ENCODE measurements at places on chromosomes 13 and 19.

GRCh38 chr13:104953588-104953987, 1581.9 kb downstream of the EFNB2 start:
- no peak for DNase-seq

DNA sequence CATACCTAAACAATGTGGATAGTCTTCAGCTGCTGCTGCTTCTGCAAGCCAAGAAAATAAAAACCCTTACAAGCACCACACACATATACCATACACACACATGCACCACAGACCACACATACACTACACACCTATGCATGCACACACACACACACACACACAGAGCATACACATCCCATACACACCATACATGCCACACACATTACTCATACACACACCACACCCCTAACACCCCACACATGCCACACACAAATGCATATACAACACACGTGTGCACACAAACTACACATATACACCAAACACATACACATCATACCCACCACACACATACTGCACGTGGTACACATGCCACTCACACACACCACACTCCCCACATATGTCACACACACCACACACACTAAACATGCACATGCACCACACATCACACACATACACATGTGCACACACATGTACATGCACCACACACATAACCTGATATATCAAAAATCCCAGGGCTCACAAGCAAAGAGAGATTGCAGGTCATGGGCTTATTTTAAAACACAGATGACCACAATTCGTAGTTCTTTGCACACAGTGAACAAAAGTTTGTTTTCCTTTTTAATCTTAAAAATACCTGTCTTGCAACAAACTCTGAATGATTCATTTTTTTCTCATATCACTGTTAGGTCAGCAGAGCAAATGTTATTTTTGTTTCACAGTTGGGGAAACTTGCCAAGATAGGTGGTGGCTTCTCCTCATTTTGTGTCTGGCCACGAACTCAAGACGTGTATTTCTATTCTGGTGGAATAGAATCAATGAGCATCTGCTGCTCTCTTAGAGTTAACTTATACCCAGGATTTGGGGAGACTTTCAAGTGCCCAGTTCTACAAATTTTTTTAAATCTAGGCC, 456.6 kb downstream of the FGF9 start:
- no peak for DNase-seq

DNA sequence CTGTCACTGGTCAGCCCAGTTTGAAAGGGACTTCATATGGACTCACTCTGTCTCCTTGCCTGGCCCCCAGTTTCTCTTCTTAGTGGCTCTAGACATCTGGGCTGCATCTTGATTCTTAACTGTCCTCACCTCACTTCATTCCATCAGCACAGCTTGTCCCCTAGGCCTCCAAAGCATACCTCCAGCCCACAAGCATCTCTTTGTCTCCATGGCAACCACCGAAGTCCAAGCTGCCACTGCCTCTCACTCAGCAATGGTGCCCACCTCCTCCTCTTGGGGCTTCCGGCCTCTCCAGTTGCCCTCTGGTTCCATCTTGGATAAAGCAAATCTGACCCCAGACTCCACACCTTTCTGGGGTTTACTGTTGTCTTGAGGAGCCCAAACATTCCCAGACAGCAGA, 9.9 kb upstream of the KLHL26 start:
- no peak for DNase-seq

GRCh38 chr19:17020823-17021222, 5.8 kb downstream of the CPAMD8 start:
- peak; percentile 6 for DNase-seq

- peak; percentile 73 for DNase-seq
Measured at GRCh38 chr19:664913-665443, 2.0 kb upstream of the RNF126 start.

DNA sequence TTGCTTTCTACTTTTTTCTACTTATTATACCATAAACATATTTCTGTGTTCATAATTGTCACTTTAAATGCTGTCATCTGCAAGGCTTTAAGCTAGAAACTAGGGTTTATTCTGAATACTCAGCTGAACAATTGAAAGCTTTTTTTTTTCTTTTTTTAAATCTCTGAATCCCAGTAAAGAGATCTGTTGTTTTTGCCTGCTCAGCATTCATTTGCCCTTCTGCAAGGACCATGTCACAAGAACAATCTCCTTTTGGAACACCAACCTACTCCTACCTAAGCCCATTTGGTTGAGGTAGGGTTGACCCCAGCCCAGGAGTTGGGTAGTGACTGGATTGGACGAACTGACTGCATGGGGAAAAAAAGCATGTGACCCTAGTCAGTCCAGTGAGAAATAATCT, 92.6 kb downstream of the MZT1 start:
- no peak for DNase-seq

- no peak for DNase-seq
Measured at GRCh38 chr13:42280537-42280936, 8.6 kb downstream of the AKAP11 start.

GRCh38 chr19:38475176-38475575, 41.7 kb downstream of the RYR1 start:
- no peak for DNase-seq

- DNase-seq: no peak
Measured at GRCh38 chr19:55376241-55376933, at the start of gene TMEM190. Gene TMEM190 (plus strand): TSS chr19:55376826. CDS start chr19:55376854, 28 bp downstream.

GRCh38 chr13:99988529-99989275, 7.1 kb downstream of the ZIC2 start:
- no peak for DNase-seq

GRCh38 chr13:101289764-101290163, 126.5 kb downstream of the NALCN start:
- peak; percentile 29 for DNase-seq

GRCh38 chr19:43290568-43291359, 21.4 kb upstream of the PSG9 start:
- no peak for DNase-seq

DNA sequence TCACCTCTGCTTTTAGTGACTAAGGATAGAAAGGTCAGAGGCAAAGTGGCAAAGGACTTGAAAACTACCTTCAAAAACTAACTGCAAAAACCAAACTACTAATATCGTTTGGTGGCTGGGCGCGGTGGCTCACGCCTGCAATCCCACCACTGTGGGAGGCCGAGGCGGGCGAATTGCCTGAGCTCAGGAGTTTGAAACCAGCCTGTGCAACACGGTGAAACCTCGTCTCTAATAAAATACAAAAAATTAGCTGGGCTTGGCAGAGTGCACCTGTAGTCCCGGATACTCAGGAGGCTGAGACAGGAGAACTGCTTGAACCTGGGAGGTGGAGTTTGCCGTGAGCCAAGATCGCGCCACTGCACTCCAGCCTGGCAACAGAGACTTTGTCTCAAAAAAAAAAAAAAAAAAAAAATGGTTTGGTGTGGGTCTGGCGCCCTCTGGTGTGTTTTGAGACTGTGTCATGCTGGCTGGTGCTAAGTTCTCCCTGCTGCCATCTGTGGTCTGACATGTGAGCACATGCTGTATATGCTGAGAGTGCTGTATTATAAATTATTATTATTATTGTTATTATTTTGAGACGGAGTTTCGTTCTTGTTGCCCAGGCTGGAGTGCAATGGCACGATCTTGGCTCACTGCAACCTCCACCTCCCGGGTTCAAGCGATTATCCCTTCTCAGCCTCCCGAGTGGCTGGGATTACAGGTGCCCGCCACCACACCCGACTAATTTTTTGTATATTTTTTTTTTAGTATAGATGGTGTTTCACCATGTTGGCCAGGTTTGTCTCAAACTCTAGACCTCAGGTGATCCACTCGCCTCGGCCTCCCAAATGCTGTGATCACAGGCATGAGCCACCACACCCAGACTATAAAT, 36.0 kb upstream of the RNF17 start:
- DNase-seq: peak; percentile 75

DNA sequence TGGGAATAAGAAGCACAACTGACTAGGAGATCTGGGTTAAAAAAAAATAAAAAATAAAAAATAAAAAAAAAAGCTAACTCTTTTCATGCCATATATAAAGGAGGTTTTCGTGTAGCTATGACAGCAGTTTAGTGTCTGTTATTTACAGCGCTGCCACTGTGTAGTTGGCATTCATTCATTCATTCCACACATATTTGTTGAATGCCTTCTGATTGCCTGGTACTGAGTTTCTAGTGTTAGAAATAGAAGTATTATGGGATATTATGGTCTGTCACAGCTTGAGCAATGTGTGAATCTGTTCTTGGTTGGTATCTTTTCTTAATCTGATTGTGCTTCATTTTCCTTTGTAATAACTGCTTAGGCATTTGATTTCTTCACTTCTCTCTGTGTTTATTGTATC, 237.4 kb downstream of the NBEA start:
- DNase-seq: peak; percentile 71

- peak; percentile 17 for DNase-seq
Measured at GRCh38 chr13:43368003-43368402, 344.6 kb downstream of the DNAJC15 start.

- DNase-seq: no peak
Measured at GRCh38 chr13:56015919-56016318, 1124.8 kb upstream of the PRR20A start.

- DNase-seq: no peak
Measured at GRCh38 chr13:103224804-103225203, 158.6 kb upstream of the SLC10A2 start.

- DNase-seq: no peak
Measured at GRCh38 chr19:8831373-8831772, 731 bp downstream of the ZNF558 start.

DNA sequence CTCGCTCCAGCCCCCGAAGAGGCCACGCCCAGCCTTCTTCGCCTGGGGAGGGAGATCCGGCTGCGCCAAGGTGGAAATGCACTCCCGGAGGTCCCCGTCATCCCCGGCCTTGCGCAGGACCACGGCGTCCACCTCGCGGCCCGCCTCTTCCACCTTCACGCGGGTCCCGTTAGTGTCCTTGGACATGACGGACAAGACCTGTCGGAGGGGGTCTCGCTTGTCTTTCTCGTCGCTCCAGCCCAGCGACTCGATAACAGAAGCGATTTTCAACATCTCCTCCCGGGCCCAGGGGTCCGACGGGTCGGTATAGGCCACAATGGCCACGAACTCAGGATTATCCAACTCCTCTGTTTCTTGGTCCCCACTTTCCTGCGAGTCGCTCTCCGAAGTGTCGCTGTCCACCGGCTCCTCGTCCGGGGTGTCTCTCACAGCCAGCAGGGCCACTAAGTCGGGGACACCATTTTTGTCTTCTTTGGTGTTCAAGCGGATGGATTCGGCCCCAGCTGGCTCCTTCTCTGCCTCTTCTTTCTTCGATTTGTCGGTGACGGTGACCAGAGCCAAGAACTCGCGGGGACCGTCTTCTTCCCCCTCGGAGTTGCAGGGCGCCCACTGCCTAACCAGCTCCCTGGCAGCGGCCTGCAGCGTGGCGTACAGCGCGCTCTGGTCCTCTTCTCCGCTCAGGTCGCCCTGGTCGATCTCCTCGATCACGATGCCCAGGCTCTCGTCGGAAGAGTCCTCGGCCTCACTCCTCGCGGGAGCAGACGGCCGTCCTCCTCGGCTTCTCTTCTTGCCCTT, 1.3 kb downstream of the PNMA8B start:
- DNase-seq: no peak

DNA sequence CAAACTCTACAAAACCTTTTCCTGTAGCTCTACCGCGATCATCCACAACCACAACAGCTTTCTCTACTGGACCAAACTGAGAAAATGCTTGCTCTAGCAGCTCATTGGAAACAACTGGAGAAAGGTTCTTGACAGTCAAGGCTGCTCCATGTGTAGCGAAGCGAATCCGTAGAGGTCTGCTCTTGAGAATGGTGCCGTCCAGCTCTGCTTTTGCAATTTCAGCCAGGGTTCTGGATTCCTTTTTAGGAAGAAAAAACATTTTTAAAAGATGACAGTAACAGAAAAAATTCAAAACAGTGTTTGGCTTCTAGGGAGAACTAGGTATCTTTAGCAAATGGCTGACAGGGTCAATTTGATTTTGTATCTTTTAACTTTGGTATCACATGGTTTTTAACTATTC, 10.4 kb downstream of the PSPC1 start:
- DNase-seq: no peak

GRCh38 chr13:48633700-48634099, 20.0 kb upstream of the CYSLTR2 start:
- DNase-seq: no peak

GRCh38 chr13:60328073-60328472, 68.9 kb upstream of the TDRD3 start:
- DNase-seq: no peak

DNA sequence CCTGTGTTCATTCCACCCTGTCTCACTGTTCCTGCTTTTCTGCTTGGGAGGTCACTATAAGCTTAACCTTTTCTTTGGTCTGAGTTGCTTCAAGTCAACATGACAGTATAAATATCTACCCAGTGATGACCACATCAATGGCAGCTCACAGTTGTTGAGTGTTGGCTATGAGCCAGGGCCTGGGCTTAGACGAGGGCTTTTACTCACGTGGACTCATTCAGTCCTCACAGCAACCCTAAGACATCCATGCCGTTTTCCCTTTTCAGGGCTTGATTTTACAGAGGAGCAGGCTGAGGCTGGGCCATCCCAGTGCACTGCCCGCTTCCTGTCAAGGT, 10.2 kb upstream of the CCDC97 start:
- DNase-seq: peak; percentile 53

- peak; percentile 63 for DNase-seq
Measured at GRCh38 chr13:66659701-66660467, 570.3 kb downstream of the PCDH9 start.

Data from EL (cell line).